Body of pancreas (tissue), 4 donors: ENCODE measurements at places on chromosomes 4 and X. TPM values are rescaled to one million over a fixed set of nuclear protein-coding genes. Genes with fewer than 3 reads are reported as not detected.

Gene RAB33A
- not detected for total RNA-seq

Gene CXorf49
- not detected for total RNA-seq

Gene KLB
- total RNA-seq = 3.6 TPM

Gene ZFP42
- 0.26 TPM for total RNA-seq

Gene FREM3
- total RNA-seq = not detected

Gene ADGRA3
- total RNA-seq = 29.3 TPM

Gene AFM
- total RNA-seq = 0.33 TPM

Gene MAGT1
- total RNA-seq = 33.0 TPM

Gene SOWAHD
- 2.6 TPM for total RNA-seq

Gene HTN1
- not detected for total RNA-seq

Gene CXCL13
- not detected for total RNA-seq

Gene SNX12
- 20.0 TPM for total RNA-seq

Gene PRKG2
- total RNA-seq = 0.99 TPM

Gene BANK1
- total RNA-seq = 1.0 TPM

Gene FOXR2
- total RNA-seq = not detected

Gene FMR1NB
- not detected for total RNA-seq

Gene MAGEE2
- total RNA-seq = not detected

Gene NOX1
- not detected for total RNA-seq

Gene RASGEF1B
- 4.3 TPM for total RNA-seq

Gene RTL3
- not detected for total RNA-seq

Gene MSN
- total RNA-seq = 49.1 TPM

Gene FAM47E
- 16.2 TPM for total RNA-seq

Gene ABCG2
- total RNA-seq = 2.1 TPM

Gene PARM1
- total RNA-seq = 28.7 TPM

Gene AADAT
- 5.3 TPM for total RNA-seq

Gene VSIG4
- 14.8 TPM for total RNA-seq

Gene SPIN3
- 19.1 TPM for total RNA-seq

Gene STPG2
- total RNA-seq = 1.6 TPM

Gene ADH1B
- 134 TPM for total RNA-seq

Gene PAPSS1
- total RNA-seq = 42.3 TPM

Gene DGAT2L6
- not detected for total RNA-seq

Gene ADGRL3
- total RNA-seq = 0.33 TPM

Gene GK
- total RNA-seq = 3.3 TPM

Gene STK32B
- 1.3 TPM for total RNA-seq

Gene MCF2
- total RNA-seq = 0.33 TPM

Gene MTTP
- total RNA-seq = not detected
